ENCODE measurements at places on chromosomes 2 and 18.

DNA sequence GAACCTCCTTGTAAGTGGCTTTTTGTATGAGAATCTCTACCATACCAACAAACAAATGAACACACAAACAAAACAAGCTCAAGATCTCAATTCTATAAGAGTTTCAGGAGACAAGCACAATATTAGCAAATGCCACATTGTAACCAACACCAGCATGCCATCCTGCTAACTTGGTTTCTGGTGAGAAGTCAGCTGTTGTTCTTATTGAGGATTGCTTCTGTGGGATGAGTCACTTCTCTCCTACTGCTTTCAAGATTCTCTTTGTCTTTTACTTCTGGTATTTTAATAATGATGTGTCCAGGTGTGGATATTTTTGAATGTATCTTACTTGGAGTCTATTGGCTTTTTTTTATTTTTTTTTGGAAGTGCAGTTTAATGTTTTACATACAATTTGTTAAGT, 131.7 kb downstream of the BCL2L11 start:
- DNase-seq, result no peak

- DNase-seq, result no peak
Observed at GRCh38 chr2:190598621-190599020, 50.3 kb upstream of the NAB1 start.

DNA sequence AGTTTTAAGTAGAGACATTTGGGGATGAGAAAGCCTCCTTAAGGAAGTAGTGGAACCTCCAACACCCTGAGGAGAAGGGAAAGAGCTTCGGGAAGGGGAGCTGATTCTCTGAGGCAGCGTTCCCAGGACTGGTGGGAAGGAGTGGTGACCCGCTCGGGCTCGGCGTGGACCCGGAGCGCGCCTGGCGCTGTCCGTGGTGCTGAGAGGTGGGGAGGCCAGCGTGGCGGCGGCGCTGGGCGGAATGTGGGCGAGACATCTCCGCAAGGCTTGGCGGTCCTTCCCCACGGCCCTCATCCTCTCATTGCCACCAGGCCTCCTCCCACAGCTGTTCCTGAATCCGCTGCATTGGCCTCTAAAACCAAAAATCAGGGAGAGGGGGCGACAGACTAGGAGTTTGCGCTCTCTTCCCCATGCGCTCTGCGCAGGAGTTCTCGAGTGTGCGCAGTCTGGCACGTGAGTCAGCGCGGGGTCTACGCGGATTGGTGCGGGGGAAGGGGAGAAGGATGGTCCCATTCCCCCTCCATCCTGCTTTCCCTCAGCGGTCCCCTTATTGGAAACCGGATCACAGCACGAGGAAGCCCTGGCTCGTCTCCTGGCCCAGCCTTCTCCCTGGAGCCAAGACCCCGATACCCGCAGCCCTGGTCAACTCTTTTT, 857 bp downstream of the RESP18 start:
- DNase-seq, result no peak

DNA sequence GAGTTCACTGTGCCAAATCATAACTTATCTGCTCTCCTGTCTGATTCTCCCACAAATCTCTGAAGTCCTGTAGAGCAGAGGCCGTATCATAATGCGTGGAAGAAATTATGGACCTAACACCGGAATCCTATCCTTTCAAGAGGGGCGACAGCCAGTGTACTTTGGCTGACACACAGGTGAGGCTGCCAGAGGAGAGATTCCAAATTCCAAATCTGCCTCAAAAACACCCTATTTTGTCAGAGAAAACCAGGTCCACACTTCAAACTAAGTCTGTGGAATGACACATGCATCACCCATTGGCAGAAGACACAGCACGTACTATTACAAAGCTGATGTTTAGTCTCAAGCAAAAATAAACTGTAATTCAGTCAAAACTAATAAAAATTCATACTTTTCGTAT, 139.2 kb upstream of the PID1 start:
- DNase-seq, result no peak

- DNase-seq, result no peak
Observed at GRCh38 chr2:86019121-86019520, 86.6 kb downstream of the POLR1A start.

- no peak for DNase-seq
Observed at GRCh38 chr2:120388222-120389035, 42.5 kb downstream of the INHBB start.
